ENCODE measurements at places on chromosomes 12 and 14.

DNA sequence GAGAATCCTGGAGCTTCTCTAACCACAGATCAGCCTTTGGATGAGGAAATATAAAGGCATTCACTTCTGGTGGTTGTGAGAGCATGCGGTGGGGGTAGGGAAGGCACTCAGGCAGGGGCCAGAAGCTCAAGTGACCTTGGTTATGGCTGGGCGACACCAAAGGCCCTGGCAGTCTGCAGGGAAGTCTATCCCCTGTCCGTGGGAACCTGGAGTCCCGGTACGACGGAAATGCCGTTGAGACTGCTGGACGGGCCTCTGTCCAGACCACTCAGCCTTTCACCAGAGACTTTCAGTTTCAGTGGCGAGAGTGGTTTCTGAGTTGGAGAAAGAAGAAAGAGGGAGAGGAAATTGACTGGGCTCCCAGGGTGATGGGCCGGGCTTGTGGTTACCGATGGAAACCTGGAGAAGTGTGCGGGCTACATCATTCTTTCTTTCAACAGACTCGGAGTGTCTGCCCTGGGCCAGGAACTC, 20.9 kb downstream of the ISCA2 start:
- peaks cover 3% of the 10 kb centered on the region for H3K4me1 ChIP-seq
- H3K4me3 ChIP-seq, result no peak overlapping the region
- no peaks in the 10 kb centered on the region for H3K27me3 ChIP-seq
- H3K36me3 ChIP-seq, result no peaks in the 10 kb centered on the region
- H3K27ac ChIP-seq, result no peak overlapping the region

DNA sequence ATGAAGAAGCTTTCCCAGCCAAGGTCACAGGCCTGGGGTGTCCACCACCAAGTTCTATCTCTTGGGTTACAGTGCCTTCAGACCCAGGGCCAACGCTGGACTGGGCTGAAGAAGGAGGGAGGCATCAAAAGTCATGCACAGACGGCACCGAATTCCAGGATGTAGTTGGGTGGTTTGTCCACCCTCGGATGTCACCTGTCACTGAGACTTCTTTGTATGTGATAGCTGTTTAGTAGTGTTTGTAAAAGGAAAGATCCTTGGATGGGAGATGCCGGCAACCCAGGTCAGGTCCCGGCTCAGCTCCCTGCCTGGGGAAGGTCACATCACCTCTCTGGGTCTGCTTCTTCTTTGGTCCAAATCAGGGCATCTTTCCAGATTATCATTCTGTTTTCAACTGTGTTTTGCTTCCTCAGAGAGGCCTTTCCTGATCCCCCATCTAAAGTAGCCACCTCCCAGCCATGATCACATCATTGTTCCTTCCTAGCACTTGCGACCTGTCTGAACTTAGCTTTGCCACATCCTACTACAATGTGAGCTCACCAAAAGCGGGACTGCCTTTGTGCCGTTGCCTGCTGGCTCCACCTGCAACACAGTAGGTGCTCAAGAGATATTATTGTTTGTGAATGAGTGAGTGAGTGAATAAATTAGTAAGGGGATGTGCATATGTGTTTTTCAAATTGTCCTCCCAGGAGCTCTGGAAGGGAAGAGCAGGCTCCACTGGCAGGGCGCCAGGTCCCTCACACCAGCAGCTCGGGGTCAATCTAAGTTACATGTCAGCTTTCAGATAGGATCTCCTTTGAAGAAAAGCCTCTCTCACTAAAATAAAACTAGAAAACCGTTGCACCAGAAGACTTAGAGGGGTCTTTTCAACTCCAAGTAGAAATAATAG, 2.1 kb downstream of the TSPAN11 start:
- peaks cover 15% of the 10 kb centered on the region for H3K27me3 ChIP-seq
- no peak overlapping the region for H3K4me3 ChIP-seq
- no peak for DNase-seq
- peaks cover 2% of the 10 kb centered on the region for H3K4me1 ChIP-seq

DNA sequence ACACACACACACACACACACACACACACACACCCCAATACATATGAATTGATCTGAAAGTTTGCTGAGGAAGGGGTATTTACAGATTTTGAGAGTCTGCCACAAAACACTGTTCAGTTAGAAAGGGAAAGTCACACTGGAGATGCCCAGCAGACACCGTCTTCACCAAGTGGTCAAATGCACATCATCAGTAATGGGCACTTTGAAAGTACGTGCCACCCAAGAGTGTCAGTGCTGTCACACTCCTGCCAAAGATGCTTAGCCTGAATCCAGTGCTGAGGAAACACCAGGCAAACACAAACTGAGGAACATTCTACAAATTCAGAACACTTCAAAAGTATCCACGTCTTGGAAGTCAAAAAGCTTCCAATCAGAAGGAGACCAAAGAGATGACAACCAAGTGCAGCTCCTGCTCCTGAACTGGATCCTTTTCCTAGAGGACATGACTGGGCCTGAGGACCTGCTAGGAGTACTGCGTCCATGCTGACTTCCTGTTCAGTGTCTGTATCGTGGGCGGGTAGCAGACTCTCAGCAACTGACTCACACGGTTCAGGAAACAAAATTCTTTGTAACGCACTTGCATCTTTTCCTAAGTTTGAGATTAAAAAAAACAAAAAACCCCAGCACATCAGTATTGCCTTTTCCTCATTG, 18.6 kb downstream of the PSMC1 start:
- no peaks in the 10 kb centered on the region for H3K27me3 ChIP-seq
- no peak overlapping the region for H3K4me3 ChIP-seq
- H3K4me1 ChIP-seq, result no peaks in the 10 kb centered on the region

DNA sequence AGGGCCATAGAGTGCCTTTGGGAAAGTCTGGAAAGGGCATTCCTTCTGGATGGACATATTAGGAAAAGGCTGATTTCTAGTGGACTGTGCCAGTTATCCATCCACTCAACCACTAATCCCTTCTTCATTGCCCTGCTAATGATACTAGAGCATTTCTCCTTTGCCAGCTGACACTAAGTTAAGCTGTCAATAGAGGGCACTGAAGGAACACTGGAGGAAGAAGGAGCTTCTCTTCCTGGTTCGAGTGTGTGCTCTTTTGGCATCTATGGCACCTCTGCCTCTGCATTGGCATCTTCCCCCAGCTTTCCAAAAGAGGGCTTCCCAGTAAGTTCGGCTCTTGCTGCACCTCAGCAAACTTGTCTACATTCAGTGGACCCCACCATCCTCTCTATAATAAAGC, 165.4 kb downstream of the DERA start:
- H3K27ac ChIP-seq, result no peak overlapping the region
- H3K27me3 ChIP-seq, result no peaks in the 10 kb centered on the region
- no peaks in the 10 kb centered on the region for H3K36me3 ChIP-seq
- DNase-seq, result peak; percentile 4
- H3K4me3 ChIP-seq, result no peak overlapping the region

DNA sequence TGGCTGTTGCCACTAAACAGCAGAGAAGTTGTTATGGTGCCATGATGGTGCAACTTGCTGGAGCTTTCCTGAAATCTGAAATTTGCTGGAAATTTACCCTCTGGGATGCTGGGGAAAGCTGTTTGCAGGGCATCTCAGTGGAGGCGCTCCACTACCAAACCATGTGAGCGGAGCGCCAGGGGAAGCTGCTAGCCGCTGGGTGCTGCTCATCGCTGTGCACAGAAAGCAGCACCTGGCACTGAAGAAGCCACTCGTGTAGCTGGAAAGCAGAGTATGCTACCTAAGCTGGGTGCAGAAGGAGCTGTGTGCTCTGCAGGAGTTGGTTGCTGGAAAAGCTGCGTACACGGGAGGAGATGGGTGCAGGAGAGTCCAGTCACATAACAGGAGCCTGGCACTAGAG, 53.0 kb downstream of the MSRB3 start:
- peaks cover 1% of the 10 kb centered on the region for H3K4me1 ChIP-seq
- no peak for DNase-seq
- H3K27ac ChIP-seq, result no peak overlapping the region
- H3K27me3 ChIP-seq, result no peaks in the 10 kb centered on the region

DNA sequence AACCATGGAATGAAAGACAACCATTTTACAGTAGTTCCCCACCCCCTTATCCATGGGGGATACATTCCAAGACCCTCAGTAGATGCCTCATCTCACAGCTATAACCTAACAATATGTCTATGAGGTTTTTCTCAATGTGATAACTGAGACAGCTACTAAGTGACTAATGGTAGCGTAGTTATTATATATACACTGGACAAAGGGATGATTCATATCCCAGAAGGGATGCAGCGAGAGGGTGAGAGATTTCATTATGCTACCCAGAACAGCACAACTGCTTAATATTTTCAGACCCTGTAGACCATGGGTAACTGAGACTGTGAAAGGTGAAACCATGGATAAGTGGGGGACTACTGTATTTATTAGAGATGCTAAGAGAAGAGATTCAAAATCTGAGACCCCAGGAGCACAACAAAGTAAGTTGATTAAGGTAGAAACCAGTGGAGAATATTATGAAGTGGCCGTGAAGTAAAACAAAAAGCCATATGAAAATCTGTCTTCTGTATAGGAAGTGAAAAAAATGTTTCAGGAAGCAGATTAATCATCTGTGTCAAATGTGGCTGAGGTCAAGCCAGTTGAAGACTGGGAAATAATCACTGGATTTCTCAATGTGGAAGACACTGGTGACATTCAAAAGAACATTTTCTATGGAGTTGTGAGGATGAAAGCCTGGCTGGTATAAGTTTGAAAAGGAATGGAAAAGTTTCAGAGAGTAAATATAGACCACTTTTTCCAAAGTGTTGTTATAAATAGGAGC, 77.2 kb downstream of the RPL10L start:
- H3K27ac ChIP-seq, result no peak overlapping the region
- H3K4me1 ChIP-seq, result no peaks in the 10 kb centered on the region
- no peaks in the 10 kb centered on the region for H3K27me3 ChIP-seq
- no peak overlapping the region for H3K4me3 ChIP-seq
- no peak for DNase-seq

- H3K36me3 ChIP-seq, result no peaks in the 10 kb centered on the region
- no peaks in the 10 kb centered on the region for H3K27me3 ChIP-seq
- H3K4me1 ChIP-seq, result no peaks in the 10 kb centered on the region
- no peak overlapping the region for H3K27ac ChIP-seq
- no peak for DNase-seq
Observed at GRCh38 chr12:122747224-122748135, 5.1 kb upstream of the DENR start.

DNA sequence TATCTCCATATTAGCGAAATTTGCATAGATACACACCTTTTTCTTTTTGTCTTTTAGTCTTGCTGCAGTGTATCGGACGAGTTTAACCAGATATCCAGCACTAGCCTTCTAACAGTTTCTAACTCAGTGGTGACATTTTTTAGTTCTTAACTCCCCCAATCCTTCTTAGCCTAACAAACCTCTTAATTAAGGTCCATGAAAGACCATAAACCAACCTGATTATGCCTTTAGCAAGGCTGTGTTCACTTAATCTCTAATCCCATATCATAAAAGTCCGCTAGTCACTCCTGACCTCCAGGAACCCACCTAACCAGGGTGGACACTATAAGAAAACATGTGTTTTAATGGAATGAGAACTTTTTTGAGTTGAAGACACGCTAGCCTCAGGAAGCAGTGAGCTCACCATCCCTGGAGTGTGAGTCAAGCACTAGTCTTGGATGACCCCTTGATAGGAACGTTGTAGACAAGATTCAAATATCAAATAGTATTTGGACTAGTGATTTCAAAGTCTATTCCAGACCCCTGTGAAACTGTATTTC, 9.5 kb downstream of the CDKN1B start:
- no peak overlapping the region for H3K27ac ChIP-seq
- no peaks in the 10 kb centered on the region for H3K4me1 ChIP-seq
- peak overlapping the region; percentile 29 for H3K4me3 ChIP-seq
- H3K27me3 ChIP-seq, result 0 out of 2 replicates have a peak, but pooled peaks cover 2% of the 10 kb centered on the region

DNA sequence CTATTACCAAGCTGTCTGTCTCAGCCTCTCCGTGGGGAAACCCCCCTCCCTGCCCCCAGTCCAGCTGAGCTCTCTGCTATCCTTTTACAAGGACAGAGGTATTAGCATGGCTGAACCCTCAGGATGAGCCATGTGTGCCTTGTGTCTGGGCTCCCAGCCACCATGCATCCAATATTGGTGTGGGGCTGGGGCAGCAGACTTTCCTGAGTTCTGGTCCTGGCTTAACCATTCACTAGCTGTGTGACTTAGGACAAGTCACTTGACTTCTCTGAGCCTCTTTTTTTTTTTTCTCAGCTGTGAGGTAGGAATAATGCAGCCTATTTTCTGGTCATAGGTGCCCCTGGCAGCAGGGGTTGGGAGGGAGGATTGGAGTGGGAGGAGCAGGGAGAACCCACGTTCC, 17.1 kb upstream of the CYP46A1 start:
- no peak overlapping the region for H3K4me3 ChIP-seq
- no peaks in the 10 kb centered on the region for H3K27me3 ChIP-seq
- DNase-seq, result no peak

GRCh38 chr12:132764231-132764630, 2.6 kb upstream of the ANKLE2 start:
- H3K36me3 ChIP-seq, result no peaks in the 10 kb centered on the region
- H3K27me3 ChIP-seq, result no peaks in the 10 kb centered on the region
- no peak overlapping the region for H3K4me3 ChIP-seq
- no peak for DNase-seq
- no peaks in the 10 kb centered on the region for H3K4me1 ChIP-seq

GRCh38 chr14:34858765-34859164, 16.4 kb downstream of the BAZ1A start:
- DNase-seq, result no peak
- H3K4me1 ChIP-seq, result no peaks in the 10 kb centered on the region
- H3K36me3 ChIP-seq, result no peaks in the 10 kb centered on the region
- H3K27ac ChIP-seq, result no peak overlapping the region
- no peaks in the 10 kb centered on the region for H3K27me3 ChIP-seq

- H3K27me3 ChIP-seq, result no peaks in the 10 kb centered on the region
- H3K36me3 ChIP-seq, result no peaks in the 10 kb centered on the region
- no peak overlapping the region for H3K27ac ChIP-seq
- no peaks in the 10 kb centered on the region for H3K4me1 ChIP-seq
- no peak overlapping the region for H3K4me3 ChIP-seq
Observed at GRCh38 chr14:35519986-35520385, 14.0 kb upstream of the INSM2 start.
